ENCODE measurements at places on chromosomes 6 and 20.

- no peak for DNase-seq
Measured at GRCh38 chr6:154390034-154390433, 33.4 kb upstream of the IPCEF1 start.

- DNase-seq = peak; percentile 11
Measured at GRCh38 chr6:71012866-71013469, 56.1 kb upstream of the B3GAT2 start.

- no peak for DNase-seq
Measured at GRCh38 chr6:46509063-46509462, 17.8 kb upstream of the RCAN2 start.

DNA sequence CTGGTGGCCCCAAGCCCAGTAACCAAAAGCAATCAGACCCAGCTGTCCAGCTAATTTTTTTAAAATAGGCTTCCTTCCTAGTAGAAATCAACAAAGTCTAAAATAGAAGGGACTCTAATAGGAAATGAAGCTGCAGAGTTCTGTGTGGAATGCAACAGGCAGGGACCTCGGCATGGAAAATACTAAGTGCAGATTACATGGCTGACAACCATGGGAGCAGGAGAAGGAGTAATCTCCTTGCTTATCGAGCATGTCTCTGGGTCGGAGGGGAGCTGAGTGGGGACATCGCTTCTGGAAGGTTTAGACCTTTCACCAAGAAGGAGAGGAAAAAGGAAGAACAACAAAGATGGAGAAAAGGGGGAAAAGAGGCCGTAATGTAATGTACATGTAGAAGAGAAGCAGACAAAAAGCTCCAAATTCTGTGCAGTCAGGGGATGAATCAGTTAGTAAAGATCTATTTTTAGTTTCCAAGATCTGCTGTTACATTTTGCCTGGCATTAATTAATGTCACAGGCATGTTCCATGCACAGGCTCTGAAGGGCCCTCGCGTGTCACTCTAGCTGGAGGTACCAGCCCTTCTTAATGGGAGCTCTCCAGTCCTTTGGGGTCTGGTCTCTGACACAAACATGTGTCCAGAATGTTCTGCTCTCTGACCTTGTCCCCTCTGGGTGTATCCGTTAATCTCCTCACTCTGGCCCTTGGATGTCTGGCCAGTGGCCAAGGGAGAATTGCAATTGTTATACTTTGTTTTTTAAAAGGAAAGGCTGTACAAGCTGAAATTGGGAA lies 16.6 kb upstream of the ZNF831 start:
- no peak for DNase-seq

All from posterior cingulate gyrus (tissue), 11 donors.